ENCODE measurements at places on chromosomes 12 and 14. TPM values are rescaled to one million over a fixed set of nuclear protein-coding genes. Genes with fewer than 3 reads are reported as not detected.
A peak's percentile ranks its signal among the peaks of the same experiment; 100 is the strongest.

DNA sequence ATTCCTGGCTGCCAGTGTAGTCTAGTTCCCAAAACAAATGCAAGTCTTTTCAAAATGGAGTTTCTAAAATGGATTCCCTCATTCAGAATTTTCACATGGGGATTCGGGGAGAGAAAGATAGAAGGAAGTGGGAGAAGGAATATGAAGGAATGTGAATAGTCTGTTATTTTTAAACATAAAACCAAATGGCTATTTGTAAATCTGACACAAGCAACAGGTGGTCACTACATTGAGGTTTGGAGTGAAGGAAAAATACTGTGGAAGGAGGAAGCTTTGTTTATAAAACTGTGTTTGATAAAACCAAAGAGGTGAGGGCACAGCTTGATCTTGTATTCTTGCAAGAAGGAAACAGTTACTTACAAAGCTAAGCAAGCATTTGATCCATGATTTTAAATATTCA is 65.3 kb upstream of the KCNJ8 start:
- no peak for DNase-seq

- DNase-seq: no peak
These were observed 151.9 kb upstream of the NOS1 start for GRCh38 chr12:117513353-117513752.

DNA sequence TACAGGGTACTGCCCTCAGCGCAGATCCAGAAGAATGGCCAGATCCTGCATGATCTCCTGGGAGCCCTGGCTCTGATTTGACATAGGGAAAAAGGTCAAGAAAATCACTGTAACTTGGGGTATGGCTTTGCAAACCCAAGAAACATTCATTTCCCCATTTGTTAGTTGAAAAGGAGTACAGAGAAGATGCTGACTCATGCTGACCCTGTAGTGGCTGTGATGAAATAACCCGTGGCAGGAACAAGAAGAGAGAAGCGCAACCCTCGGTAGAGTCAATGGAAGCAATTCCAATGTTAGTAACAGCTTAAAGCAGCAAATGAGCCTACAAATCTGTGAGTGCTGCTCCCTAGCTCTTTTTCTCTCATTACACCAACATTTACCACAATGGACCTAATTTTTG is 281.6 kb upstream of the NPAS3 start:
- no peak for DNase-seq

- no peak for DNase-seq
These were observed 8.3 kb upstream of the RNU6-7 start for GRCh38 chr14:32193532-32193931.

The ISCU gene
- 72.1 TPM for polyA plus RNA-seq

DNA sequence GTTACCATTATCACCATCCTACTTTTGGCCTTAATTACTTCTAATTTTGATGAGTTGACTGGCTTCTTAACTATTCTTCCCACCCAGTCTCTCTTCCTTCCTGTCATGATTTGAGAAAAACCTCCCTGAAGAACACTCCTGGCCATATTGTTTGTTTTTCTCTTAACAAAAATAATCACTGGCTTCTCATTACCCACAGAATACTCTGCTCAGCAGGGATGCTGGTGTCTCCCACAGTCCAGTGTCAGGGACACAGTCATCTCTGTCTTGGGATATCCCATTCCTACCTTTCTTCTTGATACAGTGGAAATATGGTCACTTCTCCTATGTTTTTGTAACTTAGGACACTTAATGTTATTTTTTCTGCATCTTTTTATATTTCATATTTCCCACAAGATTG is 103.7 kb downstream of the SRGAP1 start:
- DNase-seq: no peak

The SLC7A7 gene
- 14.9 TPM for polyA plus RNA-seq

The MOK gene
- 2.1 TPM for polyA plus RNA-seq

GRCh38 chr12:1203735-1204019 is 212.7 kb downstream of the ERC1 start:
- no peak for DNase-seq

The LTB4R gene
- 9.7 TPM for polyA plus RNA-seq

DNA sequence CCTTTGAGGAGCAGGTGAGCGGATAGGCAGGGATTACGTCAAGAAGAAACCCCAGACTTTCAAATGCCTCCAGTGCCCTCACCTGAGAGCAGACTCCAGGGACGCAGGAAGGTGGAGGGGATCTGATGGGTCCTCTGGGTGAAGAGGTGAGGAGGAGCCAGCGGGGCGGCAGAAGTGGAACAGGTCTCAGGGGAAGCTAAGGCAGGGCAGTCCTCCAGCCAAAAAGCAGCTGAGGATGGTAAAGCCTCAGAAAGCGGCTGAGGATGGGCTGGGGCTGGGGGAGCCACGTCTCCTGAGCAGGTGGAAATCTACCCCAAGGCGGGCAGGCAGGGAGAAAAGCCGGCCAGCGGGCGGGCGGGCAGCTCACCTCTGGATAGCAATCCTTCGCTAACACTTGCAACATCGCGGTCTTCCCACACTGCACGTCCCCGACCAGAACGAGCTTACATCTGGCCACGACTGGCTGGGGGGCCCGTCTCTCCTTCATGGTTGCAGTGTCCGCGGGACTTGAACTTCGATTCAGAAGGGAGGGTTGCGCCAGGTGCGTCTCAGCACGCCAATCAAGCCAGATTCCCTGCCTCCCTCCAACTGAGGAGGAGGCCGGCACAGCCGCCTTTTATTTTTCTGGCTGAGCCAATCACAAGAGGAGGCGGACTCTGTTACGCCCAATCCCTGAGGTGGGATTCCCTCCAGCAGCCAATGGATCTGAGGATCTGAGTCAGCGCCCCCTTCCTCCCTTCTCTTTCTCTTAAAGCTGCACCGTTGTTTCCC is at the start of gene RND1:
RND1 (minus strand) TSS at position 590 of the 771 bp plus-strand sequence; CDS start at position 487, 103 bp downstream.
- DNase-seq: peak; percentile 91

The OTX2 gene
- polyA plus RNA-seq: 155 TPM

GRCh38 chr14:23177181-23177580 is 6.3 kb downstream of the SLC7A8 start:
- no peak for DNase-seq

The FLVCR2 gene
- polyA plus RNA-seq: 8.2 TPM

DNA sequence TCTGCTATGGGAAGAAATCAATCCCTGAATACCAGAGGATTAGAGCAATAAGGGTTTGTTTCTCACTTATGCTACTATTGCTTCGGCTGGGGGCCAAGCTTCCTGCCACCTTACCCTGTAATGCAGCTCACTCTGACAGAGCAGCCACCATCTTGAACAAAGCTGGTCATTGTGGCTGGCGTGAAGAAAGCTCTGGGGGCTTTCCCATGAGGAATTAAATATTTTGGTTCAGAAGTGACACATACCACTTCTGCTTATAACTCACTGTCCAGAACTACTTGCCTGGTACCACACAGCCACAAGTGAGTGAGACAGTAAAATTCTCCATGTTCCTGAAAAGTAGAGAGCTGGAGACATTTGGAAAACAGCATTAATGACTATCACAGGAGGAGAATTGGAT is 82.6 kb downstream of the GALNT8 start:
- DNase-seq: no peak

- DNase-seq: no peak
These were observed 44.7 kb downstream of the ZFYVE1 start for GRCh38 chr14:72982146-72982708.

The GLS2 gene
- 22.5 TPM for polyA plus RNA-seq

The SCN8A gene
- polyA plus RNA-seq: 6.3 TPM

GRCh38 chr14:37565550-37565949 is 29.5 kb downstream of the FOXA1 start:
- DNase-seq: no peak

GRCh38 chr12:93912086-93912733 is 235.0 kb downstream of the CRADD start:
- DNase-seq: no peak
